ENCODE measurements at places on chromosomes 7 and 10.

GRCh38 chr10:132470410-132471124, 67.0 kb upstream of the INPP5A start:
- no peak for DNase-seq

- no peak for DNase-seq
Measured at GRCh38 chr10:127449490-127449889, 99.6 kb upstream of the NPS start.

- DNase-seq, result no peak
Measured at GRCh38 chr10:7449063-7449695, 38.3 kb upstream of the SFMBT2 start.

DNA sequence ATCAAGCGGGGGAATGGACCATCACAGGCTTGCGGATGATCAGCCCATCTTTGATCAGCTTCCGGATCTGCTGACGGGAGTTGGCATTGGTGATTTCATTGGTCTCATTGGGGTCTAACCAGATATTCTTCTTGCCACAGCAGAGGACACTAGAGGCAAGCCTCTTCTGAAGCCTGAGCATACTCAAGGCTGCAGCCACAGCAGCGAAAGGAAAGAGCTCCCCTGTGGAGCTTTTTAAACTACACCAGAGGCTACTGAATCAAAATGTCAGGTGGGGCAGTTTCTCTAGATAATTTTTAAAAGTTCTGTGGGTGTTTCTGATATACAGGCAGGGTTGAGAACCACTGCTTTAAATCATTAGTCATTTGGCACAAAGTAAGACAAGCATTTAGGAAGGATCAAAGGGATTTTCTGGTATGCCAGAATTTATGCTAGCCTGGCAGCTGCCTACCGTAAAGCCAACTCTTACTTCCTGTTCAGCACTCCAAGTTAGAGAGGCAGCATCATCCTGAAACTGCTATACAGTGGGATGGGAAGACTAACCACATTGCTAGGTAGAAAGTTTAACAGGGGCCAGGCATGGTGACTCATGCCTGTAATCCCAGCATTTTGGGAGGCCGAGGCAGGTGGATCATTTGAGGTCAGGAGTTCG, 7.0 kb downstream of the NAPEPLD start:
- no peak for DNase-seq

GRCh38 chr7:7321681-7322080, 139.3 kb downstream of the C1GALT1 start:
- DNase-seq, result peak; percentile 64

DNA sequence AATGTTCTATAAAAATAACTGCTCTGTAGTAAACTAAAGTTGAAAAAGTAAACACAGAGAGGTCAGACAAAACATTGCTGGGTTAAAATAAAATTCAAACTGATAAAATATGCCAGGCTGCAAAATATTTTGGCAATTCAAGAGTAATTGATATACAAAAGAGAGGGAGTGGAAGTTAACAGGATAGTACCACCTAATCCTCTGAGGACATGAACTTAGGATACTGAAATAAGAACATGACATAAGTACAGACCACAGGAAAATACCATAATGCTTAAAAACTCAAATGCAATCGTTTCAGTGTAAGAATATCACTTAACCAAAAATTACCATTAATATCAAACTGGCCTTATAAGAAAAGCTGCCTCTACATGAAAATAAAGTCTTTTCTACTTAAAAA, 37.6 kb upstream of the GPR22 start:
- DNase-seq, result no peak

DNA sequence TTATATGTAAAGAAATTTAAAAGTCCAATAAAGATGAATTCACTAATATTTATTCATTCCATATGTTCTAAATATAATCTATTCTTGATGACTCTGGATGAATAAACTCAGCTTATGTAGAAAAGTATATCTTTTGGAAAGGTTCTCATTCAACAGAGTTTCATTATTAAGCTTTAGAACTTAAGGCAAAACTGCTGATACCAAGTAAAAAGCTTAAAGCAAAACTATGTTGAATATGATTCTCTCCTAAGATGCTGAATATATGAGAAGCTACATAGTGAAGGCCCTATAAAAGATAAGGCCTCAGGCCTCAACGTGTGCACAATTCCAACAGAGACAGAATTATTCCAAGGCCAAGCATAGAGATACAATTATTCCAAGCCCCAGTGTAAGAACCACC, 30.8 kb downstream of the ZNF800 start:
- DNase-seq, result no peak

- no peak for DNase-seq
Measured at GRCh38 chr7:134777908-134778580, 1.4 kb upstream of the CALD1 start.

DNA sequence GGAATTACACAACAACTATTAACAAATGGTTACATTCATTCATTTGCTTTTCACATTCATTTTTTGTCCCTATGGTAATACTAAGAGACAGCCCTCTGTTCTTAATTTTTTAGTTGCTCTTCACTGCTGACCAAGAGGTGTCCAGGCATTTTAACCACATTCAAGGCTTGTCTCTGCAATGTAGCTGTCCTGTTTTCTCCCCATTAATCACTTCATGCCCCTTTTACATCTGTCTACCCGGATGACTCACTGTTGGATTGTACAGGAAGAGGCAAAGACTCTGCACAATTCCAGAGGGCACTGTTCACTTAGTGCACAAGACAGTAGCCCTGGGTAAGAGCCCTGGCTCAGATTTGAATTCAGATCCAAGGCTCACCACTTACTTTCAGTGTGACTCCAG, 168.5 kb downstream of the NOC3L start:
- no peak for DNase-seq

DNA sequence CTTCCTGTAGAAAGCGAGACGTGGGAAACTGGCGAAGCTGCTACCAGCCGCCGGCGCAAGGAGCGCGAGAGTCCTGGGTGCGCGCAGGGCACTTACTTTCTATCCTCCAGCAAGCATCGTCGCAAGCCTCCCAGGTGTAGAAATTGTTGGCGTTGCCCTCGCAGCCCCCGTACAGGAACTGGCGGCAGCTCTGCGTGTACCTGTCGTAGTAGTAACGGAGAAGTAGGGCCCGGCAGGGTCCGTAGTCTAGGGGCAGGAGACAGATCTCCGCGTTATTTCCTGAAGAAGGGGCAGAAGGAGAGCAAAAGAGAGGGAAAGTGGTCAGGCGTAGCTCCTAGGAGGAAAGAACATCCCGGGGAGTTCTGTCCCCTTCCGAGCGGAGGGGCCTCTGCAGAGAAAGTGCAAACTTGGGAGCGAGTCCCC, 501 bp downstream of the TFPI2 start:
- peak; percentile 25 for DNase-seq

DNA sequence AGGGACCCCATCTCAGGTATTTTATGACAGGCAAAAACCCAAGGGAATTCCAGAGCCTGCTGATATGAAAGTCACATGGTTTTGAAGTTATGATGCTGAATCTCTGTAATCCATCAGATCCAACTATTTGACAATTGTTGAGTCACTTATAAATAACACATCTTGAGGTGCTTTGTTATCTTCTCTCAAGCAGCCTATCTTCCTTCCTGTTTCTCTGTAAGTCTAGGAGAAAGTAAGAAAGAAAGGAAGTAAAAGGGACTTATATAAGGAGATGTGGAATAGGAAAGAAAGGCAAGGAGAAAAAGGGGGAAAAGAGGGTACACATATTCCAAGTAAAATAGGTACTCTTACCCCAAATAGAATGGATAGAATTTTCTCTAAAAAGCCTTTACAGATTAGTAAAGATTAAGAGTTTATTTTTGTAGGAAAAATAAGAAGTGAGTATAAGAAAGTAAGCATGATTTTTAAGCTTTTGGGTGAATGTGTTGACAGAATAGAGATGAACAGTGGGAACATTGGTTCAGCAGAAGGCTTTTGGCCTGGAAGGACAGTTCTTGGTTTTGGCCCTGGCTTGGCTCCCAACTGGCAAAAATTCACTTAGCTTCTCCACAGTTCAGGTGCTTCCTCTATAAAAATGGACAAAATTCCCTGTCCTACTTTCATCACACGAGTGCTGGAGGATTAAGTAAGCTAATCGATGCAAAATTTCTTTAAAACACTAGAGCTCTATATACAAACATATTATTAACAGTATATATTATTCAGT, 39.6 kb upstream of the ANK3 start:
- DNase-seq, result no peak

DNA sequence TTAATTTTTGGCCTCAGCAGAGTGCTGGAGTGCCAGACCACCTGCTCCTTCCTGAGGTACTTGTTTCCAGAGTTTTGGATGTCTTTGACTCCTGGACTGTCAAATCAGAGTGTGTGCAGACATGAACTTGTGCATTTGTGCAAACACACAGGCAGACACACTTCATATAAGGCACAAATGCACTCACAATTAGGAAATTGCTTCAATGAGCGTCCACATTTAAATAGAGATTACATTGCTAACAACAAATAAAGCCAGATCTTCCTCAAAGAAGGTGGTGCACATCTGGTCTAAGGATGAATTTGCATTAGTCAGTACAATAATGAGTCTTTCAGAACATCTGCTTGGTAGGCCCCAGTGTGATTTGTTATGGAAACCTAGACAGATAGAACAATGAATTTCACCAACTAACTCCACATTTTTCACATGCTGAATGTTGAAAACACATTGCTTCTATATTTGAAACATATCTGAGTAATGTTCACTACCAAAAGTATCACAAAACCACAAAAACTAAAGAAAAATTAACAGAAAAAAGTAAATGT, 266.7 kb upstream of the INHBA start:
- DNase-seq, result no peak

Measured in GM10248 (cell line).